ENCODE measurements at places on chromosomes 3 and 15.

DNA sequence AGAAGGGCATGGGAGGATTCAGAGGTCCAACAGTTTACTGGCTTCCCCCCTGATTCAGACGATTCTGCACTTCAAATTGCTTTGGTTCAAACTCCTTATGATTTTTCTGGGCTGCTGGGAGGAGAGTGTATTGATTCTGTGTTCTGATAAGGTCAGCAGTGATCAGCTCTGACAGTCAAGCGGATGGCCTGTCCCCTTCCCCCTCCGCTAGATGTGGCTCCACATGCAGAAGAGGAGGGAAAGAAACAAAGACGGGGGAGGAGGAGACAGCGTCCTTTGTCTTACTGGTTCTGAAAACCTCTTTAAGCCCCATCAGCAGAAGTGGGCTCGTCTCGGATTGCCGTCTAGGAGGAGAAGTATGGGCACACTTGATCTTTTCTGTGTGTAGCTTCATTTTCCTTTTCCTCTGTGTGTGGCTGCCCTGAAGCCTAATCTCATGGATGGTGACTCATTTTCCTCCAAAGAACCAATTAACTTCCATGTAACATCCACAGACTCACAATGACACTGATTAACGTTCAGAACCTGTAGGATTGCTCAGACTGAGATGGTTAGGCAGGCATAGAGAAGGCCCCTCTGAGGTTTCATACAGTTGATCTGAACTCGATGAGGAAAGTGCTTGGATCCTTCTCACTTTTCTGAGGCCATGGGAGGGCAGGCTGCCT is 162.4 kb upstream of the PPP2R3A start:
- DNase-seq, result peak; percentile 4

DNA sequence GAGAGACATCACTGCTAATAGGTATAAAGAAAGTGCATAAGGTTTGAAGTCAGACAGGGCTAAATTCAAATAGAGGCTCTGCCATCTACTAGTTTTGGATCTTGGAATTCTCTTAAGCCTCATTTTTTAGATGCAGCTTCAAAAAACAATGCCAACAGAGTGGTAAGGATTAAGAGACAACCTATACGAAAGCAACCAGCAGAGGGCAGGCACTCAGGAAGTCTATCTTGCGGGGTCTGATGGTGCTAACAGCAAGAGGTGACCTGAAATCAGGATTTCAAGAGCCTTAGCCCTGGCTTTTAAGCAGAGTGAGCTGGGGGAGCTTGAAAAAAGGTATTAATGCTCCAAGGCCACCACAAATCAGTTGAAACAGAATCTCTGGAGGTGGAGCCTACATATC is 40.7 kb downstream of the LDHAL6B start:
- DNase-seq, result no peak

GRCh38 chr3:47652142-47652541 is 73.5 kb upstream of the CSPG5 start:
- no peak for DNase-seq

- DNase-seq, result peak; percentile 61
Measured at GRCh38 chr3:72797773-72798543, 50.3 kb downstream of the SHQ1 start.

DNA sequence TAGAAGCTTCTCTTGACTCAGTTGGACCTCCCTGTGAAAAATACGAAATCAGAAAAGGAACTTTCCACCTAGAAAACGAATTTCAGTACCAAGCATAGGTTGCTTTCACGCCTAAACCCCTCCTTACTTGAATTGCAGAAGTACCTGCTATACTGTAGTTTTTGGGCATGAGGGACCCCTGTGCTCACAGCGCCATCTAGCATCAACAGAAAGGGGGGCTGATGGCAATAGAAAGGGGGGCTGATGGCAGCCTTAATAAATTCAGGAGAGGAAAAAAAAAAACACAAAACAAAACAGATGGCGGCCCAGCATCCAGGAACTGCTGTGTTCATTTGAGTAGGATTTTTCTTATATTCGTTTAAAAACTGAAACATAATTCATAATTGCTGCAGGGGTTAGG is 96.7 kb downstream of the NPAP1 start:
- DNase-seq, result no peak

- no peak for DNase-seq
Measured at GRCh38 chr15:63094495-63094931, 27.1 kb upstream of the LACTB start.

GRCh38 chr15:25618161-25618560 is 179.3 kb upstream of the UBE3A start:
- DNase-seq, result no peak

- DNase-seq, result peak; percentile 18
Measured at GRCh38 chr3:169914321-169914720, 2.9 kb downstream of the SAMD7 start.

GRCh38 chr15:33068511-33068990 is 126.0 kb downstream of the FMN1 start:
- DNase-seq, result peak; percentile 87

DNA sequence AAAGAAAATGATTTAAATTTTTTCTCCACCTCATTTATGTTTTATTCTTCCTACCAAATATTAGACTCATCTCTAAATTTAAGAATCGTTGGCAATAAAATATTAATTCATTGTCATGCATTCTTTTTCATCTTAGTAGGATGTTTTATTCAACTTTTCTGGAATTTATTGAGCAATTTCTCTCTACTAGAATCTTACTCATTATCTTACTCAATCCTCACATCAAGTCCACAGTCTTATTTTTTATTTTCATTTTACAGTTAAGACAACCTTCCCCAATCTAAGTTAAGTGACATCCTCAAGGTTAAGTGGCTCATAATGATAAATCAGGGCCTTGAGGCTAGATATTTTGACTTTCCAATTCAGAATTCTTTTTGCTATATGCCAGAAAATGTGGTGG is 15.9 kb upstream of the ALDH1A2 start:
- DNase-seq, result no peak

DNA sequence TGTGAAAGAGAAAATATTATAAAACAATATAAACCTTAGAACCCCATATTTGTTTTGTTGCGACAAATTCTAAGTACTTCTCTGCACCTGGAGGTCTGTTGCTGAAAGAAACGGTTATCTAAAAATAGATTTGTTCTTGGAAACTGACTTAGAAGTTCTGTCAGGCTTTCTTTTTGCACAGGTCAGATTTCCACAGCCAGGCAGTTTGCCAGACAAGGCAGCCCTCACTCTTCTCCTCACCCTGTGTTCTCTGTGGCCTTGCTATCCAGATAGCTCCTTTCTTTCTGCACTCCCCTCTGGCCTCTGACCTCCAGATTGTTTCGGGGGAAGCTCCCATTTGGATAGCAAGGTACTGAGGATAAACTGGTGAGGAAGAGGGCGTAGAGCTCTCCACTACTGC is 413.3 kb upstream of the ONECUT1 start:
- no peak for DNase-seq

DNA sequence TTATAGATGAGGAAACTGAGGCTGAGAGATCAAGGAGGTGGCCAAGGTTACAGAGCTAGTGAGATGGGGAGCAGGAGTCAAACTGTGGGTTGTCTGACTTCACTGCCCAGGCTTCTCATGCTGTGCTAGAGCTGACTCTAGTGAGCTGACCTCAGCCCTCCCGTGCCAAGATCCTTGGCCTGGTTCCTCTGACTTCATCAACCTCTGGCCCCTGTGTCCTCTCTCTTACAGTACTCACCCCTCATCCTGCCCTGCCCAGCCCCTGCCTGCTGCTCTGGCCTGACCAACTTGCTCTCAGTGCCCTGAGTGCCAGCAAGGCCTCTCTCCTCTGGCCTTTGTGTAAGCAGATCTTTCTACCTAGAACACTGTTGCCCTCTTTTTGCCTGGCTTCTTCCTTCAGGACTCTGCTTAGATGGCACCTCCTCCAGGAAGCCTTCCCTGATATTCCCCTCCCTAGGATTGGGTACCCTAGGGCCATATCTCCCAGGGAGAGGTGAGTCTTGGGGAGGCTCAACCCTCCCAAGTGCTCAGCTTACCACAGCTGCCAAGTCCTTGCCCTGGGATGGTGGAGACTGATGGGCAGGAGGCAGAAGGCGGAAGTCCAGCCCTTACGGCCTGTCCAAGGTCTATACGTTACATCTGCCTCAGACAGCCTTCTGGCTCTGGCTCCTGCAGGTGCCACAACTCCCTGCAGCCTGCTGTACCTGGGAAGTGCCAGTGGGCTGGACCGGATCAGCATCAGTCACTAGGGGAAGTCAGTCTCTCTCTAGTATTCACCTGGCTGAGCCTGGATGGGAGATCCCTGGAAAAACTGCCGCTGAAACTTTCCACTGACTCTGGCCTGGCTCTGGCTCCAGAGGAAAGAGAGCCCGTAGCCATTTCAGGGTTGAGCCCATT is 36.3 kb upstream of the FAM107A start:
- DNase-seq, result no peak

- DNase-seq, result no peak
Measured at GRCh38 chr15:78873793-78874765, 1.4 kb downstream of the MORF4L1 start.

Measured in epithelial cell of proximal tubule (primary cell).